Camera-type eye (tissue), 1 donor: ENCODE measurements at places on chromosomes 16 and 17. TPM values are rescaled to one million over a fixed set of nuclear protein-coding genes. Genes with fewer than 3 reads are reported as not detected.

Gene TMEM220
- 6.9 TPM for total RNA-seq

Gene SLC16A3
- total RNA-seq = 29.2 TPM

Gene ARHGAP23
- total RNA-seq = 73.6 TPM

Gene CHP2
- total RNA-seq = 0.49 TPM

Gene NOS2
- 1.3 TPM for total RNA-seq

Gene MILR1
- 2.0 TPM for total RNA-seq

Gene IGFALS
- 0.55 TPM for total RNA-seq

Gene CHRNE
- total RNA-seq = 0.44 TPM

Gene KRT14
- total RNA-seq = 51.0 TPM

Gene HBQ1
- 4.1 TPM for total RNA-seq

Gene CRAMP1
- 17.8 TPM for total RNA-seq

Gene ABCA6
- 29.4 TPM for total RNA-seq

Gene NLK
- 116 TPM for total RNA-seq

Gene PITPNC1
- total RNA-seq = 45.0 TPM

Gene VMO1
- 2.3 TPM for total RNA-seq
